Hypothalamus (tissue), 51 donors: ENCODE measurements at places on chromosomes 1 and 21.

GRCh38 chr1:210726621-210727020 is 397.9 kb downstream of the HHAT start:
- no peak for DNase-seq

- DNase-seq, result no peak
These were observed 919 bp downstream of the CTSS start for GRCh38 chr1:150764617-150765101.

DNA sequence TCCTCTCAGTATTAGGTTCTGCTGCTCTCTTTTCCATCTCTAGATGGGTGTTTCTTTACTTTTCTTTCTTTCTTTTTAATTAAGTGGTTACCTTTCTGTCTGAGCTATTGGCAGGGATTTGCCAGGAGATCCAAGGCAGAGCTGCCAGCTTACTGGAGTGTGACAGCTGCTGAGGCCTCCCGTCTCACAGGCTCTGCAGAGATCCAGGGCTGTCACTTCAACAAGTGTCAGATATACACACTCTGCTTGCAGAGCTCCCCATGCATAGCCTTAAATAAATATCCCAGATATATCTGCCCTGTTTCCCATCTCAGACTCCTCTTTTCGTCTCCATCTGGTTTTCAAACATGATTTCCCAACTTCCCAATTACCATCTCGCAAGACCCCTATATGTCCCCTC is 124.3 kb downstream of the NOS1AP start:
- no peak for DNase-seq

- no peak for DNase-seq
These were observed 13.1 kb downstream of the PRMT2 start for GRCh38 chr21:46648539-46648938.

GRCh38 chr1:163673759-163674151 is 352.0 kb downstream of the NUF2 start:
- DNase-seq, result no peak

- no peak for DNase-seq
These were observed 17.1 kb downstream of the ETS2 start for GRCh38 chr21:38822778-38823238.

- no peak for DNase-seq
These were observed 2.7 kb downstream of the RBM15 start for GRCh38 chr1:110341872-110342331.
